ENCODE measurements at places on chromosomes 1 and 21.
A peak's percentile ranks its signal among the peaks of the same experiment; 100 is the strongest.

GRCh38 chr1:3908886-3909517 lies 8.9 kb upstream of the C1orf174 start:
- no peak for DNase-seq

- DNase-seq, result no peak
These were observed 18.5 kb upstream of the FAM89A start for GRCh38 chr1:231058416-231059109.

DNA sequence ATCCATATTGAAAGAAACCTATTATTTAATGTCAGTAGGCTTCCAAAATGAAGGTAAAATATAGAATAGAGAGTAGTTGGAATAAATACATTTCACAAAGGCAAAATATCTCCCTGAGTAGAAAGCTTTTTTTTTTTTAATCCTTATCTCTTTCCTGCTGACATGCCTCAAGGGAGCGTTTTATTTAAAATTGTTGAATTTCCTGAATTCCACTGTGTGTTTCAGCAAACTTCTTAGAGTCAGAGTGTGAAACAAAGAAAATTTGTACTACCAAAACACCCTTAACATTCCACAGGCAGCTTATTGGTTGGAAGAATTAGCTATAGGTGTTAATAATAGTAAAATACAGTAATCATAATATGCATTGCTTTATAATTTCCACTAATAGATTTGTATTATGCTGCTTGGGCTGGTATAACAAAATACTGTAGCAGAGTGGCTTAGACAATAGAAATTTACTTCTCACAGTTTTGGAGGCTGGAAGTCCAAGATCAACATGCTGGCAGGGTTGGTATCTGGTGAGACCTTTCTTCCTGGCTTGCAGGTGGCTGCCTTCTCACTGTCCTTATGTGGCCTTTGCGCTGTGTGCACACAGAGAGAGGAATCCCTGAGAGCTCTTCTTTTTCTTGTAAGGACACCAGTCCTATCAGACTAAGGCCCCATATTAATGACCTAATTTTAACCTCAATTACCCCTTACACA lies 468.4 kb upstream of the C1orf87 start:
- no peak for DNase-seq

DNA sequence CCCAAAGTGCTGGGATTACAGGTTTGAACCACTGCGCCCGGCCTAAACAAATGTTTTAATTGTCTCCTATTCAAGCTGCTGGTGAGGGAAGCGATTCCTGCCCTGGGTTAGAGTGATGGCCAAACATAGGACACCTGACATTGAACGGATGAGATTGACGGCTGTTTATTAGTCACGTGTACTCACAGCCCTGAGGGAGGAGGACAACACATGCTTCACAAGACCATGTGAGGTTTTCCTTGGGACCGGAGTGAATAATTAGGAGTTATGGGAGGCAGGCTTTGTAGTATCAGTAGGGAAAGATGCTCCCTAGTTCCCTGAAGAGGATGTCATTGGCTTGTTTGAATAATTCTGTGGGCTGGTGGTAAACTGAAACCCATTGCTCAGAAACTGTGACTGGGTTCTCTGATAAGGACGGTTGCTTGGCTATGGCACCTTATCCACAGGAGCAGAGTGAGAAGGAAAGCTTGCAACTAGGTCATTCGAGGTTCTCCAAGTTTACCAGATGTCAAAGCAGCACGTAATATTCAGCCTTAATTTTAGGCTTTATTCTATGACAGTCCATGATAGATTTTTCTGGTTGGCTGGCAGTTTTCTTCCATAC lies 245.8 kb downstream of the PLA2G4A start:
- DNase-seq, result no peak

DNA sequence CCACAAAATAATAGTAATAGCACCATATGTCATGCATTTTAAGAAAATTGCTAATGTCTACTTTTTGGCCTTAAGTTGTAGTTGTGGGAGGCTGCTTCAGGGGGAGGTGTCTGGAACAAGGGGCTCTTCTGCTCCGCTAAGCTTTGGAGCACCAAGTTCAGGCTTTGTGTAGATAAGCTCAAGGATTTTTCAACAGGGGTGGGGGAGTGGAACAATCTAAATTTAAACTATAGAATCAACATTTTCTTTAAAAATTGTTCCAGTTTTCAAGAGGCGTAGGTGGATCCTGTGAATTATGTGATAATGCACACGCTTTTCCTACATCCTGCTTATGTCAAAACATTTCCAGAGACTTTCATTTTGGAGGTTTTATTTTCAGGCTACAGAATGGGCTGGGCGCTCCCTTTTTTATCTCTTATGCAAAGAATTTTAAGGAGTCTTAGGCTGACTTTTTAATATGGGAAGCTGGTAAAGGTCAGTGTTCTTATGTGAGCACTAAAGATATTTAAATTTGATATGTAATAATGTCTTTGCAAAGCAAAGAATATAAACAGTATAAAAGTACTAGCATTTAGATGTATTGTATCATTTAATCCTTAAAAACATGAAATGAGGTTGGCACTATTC lies 9.9 kb downstream of the ATP1A1 start:
- DNase-seq, result no peak

- no peak for DNase-seq
These were observed 2.0 kb downstream of the HPDL start for GRCh38 chr1:45328680-45329079.

DNA sequence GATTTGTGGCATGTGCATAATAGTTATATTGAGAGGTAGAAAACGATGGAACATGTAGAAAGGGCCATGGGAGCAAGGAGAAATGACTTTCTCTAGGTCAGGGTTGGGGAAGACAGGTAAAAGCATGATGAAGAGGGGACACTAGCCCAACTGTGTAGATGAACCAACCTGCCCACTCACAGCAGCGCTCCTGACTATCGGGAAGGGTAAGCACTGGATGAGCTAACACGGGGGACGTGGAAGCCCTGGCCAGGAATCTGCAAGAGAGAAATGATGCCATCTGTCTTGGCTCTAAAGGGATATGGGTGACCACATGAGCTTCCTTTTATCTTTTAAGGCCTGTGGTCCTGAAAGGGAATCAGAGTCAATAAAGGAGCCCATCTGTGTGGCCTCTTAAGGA lies 36.2 kb upstream of the TMEM125 start:
- no peak for DNase-seq

GRCh38 chr21:31677047-31677446 lies 17.6 kb downstream of the SOD1 start:
- no peak for DNase-seq

DNA sequence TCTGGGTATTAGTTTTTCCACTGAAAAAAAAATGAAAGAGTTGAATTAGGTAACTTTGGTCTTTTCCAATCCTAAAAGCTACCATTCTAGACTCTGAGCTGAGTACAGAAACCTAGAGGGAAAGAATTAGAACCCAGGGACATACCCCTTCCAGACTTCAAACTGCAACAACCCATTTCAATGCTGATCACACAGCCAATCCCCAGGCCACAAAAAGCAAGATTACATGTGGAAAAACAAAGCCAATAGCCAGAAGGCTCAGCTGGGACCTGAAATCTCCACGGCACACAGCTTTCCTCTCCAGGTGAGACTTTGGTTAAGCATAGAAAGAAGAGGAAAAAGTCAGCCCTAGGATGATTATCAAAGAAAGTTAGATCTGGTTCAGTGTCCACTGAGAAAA lies 88.8 kb downstream of the JAK1 start:
- DNase-seq, result no peak

- DNase-seq, result peak; percentile 13
These were observed 379.4 kb upstream of the RUNX1 start for GRCh38 chr21:35428489-35428888.

- peak; percentile 47 for DNase-seq
These were observed 6.1 kb downstream of the ADAMTS4 start for GRCh38 chr1:161192476-161193465.

DNA sequence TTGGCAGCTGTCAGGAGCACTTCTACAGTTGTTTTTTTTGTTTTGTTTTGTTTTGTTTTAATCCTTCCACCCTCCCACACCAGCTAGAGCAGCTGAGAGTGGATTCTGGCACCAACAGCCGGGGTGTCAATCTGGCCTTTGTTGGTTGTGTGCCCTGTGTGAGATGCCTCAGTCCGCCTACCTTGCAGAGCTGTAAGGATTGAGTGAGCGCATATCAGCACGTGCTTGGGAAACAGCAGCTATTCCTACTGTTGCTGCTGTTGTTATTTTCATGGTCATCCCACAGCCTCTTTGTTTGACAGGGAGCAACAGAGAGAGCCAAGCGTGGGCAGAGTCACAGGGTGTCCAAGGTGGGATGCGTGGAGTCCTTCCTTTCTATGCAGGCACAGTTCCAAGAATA lies 50.4 kb downstream of the PGBD5 start:
- DNase-seq, result no peak

DNA sequence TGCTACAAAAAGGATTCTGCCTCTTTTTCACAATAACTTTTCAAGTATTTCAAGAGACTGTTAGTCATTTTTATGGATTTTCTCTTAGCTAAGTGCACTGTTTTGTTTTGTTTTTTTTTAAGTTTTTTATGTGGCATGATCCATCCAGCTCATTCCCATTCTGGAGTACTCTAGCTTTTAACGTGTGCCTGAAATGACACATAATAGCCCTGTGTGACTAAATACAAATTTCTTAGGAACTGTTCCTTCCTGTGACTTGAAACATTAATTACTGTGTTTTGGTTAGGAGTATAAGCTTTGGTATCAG lies 143.9 kb downstream of the HS2ST1 start:
- no peak for DNase-seq

GRCh38 chr1:151641229-151641628 lies 29.4 kb downstream of the SNX27 start:
- DNase-seq, result no peak

DNA sequence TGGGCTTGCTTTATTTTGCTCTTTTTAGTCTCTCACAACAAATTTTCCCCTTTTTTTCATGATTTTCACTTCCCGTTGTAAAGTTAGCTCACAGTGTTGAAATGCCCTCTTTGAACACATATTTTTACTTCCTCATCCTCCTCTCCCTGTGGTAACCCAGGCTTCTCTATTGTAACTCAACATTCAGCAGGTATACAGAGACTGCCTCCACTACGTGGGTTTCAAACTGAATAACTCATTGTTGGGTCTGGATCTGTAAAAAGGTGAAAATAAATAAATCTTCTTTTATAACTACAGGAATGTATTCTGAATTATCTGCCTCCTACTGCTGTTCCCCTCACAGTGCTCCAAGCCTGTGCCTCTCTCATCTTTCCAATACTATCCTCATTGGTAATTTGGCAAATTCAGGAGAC lies 166.4 kb downstream of the RUNX1 start:
- DNase-seq, result no peak

DNA sequence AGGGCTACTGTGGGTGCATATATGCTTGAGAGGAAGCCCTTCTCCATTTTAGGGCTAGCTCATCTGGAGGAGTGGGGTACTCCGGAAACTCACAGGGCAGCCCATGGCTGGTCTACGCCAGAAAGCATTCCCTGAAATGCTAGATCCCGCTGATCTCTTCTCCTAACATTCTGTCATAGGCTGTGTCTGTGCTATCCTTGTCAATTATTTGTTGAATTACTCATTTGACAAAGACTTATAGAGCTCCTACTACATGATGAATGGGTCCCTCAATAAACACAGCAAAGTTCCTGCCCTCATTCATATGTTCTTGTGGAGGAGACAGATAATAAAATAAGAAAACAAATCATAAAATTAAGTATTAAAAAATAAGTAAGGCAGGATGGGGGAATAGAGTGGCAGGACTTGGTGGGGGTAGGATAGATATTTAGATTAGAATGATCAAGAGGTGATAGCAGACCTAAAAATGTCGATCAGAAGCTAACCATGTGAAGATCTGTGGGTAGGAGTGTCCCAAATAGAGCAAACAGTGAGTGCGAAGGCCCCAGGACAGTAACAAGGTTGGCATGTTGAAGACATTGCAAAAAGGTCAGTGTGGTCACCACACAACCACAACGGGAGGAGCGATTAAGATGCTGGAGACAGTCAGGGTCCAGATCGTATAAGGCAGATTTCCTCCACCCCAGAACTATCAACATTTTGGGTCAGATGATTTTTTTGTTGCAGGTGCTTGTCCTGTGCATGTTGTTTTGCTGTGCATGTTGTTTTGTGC lies 13.2 kb downstream of the NGF start:
- no peak for DNase-seq

DNA sequence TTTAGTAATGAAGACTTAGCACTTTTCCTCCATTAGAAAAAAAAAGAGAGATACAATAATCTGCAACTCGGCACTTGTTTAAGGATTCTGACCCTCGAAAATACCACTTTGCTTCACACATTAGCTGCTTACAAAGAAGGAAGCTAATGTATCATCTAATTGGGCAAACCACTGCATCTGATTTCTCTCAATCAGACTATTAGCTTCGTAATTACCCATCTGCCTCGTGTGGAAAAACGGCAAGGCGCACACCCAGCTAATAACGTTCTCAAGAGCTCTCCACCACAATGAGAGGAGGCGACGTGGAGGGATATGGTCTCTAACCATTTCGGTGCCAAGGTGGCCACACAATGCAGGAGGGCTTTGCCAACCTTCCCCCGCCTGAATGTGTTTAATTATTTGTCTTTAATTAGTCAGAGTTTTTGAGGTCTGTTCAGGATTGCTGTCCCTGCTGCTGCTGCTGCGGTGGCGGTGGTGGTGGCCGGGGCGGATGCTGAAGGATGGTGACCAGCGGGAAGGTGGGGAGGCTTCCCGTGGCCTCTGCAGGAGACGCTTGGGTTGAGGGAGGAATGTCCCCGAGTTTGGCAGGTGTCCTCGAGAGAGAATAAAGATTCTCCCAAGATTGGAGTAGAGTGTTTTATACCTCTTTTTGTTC lies 374.5 kb downstream of the RPS6KC1 start:
- no peak for DNase-seq

GRCh38 chr21:39837861-39838359 lies 29.3 kb upstream of the PCP4 start:
- DNase-seq, result no peak

- DNase-seq, result no peak
These were observed 3.1 kb upstream of the ZBTB8A start for GRCh38 chr1:32536117-32536516.

DNA sequence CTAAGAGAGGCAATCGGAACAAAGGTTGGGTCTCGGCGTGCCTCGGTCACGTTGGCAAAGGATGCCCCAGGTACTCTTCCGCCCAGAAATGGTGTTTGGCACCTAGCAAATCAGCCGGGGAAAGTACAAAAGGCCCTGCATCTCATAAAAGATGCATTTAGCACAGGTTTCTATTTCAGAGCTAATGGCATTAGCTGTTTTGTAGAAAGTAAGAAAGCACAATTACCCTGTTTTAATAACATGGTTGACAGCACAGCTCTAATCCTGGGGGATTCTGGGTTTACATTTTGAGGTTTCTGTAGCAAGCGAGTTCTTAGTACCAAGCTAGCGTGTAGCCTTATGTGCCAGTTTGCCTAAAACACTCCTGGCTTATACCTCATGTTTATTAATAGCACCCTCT lies 178.5 kb downstream of the PRDM2 start:
- no peak for DNase-seq

DNA sequence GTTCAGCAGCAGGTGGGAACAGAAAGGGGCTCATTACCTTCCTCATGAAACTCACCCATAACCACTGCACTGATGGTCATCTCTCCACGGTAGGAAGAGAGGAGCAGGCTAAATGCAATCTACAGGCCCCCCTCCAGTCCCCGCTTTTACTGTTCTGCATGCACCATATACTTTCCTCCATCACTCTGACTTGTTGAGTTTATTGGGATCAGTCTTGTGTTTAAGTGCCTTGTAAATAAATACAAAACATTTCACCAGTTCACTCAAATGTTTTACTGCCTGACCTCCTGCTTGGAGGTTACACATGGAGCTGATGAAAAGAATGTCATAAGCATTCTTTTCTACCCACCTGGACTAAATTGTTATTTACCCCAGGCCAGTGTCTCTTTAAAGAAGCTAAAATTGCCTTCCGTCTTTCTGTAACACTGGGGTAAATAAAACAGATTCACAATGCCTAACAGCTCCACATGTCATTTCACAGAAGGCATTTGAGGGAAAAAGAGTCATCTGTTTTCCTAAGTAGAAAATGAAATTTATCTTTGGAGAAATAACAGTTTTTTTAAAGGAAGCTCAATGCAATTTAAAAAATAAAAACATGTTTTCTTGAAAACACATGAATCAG lies 30.7 kb downstream of the PTPN14 start:
- no peak for DNase-seq
